Ovary (tissue), 10 donors: ENCODE measurements at places on chromosomes 16 and 17.

GRCh38 chr16:58038219-58038641 is 12.7 kb downstream of the MMP15 start:
- no peak for DNase-seq

- no peak for DNase-seq
Measured at GRCh38 chr16:22353933-22354541, 20.4 kb downstream of the CDR2 start.

GRCh38 chr17:37146086-37147064 is 197.6 kb downstream of the AATF start:
- DNase-seq: no peak

DNA sequence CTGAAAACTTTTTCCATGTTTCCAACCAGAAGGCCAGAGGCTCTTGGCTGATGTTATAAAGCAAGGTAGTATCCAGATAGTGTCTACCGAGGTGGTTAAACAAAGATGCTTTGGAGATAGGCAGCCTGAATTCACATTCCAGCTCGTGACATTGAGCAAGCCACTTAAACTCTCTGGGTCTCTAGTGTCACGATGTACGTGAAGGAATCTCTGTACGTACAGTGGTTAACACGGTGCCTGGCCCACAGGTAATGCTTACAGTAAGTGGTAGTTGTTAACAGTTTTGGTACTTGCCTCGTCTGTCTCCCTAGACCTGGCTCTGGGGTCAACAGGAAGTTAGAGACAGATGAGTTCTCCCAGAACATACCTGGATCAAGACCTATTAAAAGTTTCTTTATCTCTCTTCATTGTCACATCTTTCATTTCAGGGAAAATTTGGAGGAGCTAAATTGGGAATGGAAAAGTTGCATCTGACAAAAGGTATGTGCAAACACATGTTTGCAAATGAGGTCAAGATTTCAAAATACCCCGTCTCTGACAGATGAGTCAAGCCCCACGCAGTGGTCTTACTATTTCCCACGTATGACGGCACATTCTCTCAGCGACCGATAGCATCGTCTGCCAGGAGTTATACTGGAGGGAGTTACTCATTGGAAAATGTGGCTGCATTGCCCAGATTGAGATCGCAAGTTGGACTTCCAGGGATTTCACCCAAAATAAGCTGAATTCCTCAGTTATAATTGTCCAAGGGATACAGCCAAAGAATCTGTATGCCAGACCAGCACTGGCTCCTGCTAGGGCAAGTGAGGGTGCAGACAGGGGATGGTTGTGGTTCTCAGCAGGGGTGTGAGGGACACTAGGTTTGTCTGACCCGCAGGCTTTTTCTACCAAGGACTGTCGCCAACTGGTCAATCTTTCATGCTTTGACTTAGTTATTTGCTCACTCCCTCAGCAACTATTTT is 18.9 kb upstream of the MYH10 start:
- DNase-seq: no peak

GRCh38 chr16:14133907-14134306 is 62.8 kb downstream of the MRTFB start:
- no peak for DNase-seq

- no peak for DNase-seq
Measured at GRCh38 chr17:36921095-36921851, 16.0 kb upstream of the LHX1 start.
